ENCODE measurements at places on chromosomes 2 and 18.
A peak's percentile ranks its signal among the peaks of the same experiment; 100 is the strongest.

DNA sequence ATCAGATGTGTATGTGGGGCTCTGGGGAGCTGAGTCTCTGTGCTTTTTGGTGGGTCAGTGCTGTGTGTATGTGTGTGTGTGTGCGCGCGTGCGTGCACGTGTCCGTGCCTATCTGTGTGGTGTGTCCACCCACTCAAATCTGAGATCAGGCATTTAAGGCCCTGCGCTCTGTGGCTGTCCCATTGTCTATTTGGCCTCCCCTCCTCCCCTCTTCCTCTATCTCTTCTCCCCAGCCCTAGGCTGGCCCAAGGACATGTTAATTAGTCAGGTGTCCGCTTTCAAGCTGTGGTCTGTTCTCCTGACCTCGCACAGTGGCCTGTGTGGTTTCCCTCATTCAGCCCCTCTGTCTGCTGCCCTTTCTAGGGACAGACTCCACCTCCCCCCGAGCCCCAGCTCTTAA, 136.4 kb downstream of the DYSF start:
- no peak for DNase-seq

DNA sequence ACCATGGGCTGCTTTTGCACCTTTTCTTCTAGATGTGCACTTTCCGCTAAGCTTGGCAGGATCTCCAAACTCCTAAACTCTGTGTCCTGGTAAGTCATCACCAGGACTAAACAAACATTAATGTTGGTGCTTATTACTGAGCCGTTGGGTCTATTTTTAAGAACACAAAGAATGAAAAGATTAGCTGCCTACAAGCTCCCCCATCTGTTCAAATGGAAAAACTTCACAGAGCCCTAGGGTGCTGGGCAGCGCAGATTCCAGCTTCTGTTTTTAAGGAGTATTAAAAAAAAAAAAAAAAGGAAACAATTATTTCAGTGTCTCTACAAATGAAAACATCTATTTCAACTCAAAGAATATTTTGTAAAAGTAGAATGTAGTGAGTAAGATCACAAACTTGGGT, 97.8 kb upstream of the AQP4 start:
- peak; percentile 3 for DNase-seq

- DNase-seq, result peak; percentile 46
Observed at GRCh38 chr2:145598434-145598833, 1078.5 kb upstream of the ZEB2 start.

DNA sequence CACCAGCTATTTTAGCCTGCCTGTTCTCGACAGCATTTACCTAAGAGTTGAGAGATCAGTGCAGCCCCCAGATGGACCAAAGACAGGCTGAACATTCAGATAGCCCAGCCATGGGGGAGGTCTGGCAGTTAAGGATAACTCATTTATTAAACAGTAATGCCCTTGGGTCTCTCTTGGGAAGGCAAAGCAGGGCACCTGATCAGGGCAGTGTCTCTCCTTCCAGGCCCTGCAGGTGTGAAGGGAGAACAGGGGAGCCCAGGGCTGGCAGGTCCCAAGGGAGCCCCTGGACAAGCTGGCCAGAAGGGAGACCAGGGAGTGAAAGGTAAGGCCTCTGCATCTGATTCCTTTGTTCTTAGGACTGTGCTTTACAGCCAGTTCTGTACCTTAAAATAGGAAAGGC, 49.6 kb downstream of the MARCO start:
- no peak for DNase-seq

DNA sequence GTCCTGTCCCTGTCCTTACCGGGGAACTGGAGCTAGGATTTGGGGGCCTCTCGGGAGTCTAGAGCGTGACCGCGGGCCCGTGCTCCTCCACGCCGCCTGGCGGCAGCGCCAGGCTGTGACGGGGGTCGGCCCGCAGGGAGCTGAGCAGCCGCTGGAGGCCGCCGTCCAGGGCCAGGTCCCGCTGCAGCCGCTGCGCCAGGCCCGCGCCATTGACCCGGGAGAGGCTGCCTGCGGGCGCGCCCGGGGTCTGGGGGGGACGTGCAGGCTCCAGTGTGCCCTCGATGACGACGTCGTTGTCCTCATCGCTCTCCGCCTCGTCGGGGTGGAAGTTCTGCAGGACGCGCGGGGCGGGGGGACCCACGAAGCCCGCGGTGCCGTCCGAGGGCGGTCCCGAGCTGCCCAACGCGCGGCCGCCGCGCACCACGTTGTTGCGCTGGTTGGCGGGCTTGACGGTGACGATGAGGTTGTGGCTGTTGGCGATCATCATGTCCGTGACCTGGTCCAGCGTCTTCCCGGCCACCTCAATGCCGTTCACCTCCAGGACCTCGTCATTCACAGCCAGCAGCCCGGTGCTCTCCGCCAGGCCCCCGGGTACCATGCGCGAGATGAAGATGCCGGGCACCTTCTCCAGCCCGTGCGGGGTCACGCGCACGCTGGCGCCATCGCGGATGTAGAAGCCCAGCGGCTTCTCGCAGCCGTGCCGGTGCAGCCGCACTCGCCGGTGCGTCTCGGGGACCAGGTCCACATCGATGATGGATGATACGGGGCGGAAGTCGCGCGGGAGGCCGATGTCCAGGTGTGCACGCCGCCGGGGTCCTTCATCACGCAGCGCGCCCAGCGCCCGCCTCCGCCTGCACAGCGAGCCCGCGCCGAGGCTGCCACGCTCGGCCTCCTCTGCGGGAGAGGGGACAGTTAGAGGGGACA, 50.9 kb downstream of the ADNP2 start:
- DNase-seq, result peak; percentile 51
